Heart right ventricle (tissue), 16 donors: ENCODE measurements at places on chromosomes 2 and 18. TPM values are rescaled to one million over a fixed set of nuclear protein-coding genes. Genes with fewer than 3 reads are reported as not detected.

- no peak overlapping the region for H3K4me3 ChIP-seq
- no peak for DNase-seq
- H3K36me3 ChIP-seq, result no peaks in the 10 kb centered on the region
- no peaks in the 10 kb centered on the region for H3K27me3 ChIP-seq
- H3K4me1 ChIP-seq, result no peaks in the 10 kb centered on the region
- no peak overlapping the region for H3K27ac ChIP-seq
These were observed 42.5 kb downstream of the DOCK10 start for GRCh38 chr2:224999754-225000153.

DNA sequence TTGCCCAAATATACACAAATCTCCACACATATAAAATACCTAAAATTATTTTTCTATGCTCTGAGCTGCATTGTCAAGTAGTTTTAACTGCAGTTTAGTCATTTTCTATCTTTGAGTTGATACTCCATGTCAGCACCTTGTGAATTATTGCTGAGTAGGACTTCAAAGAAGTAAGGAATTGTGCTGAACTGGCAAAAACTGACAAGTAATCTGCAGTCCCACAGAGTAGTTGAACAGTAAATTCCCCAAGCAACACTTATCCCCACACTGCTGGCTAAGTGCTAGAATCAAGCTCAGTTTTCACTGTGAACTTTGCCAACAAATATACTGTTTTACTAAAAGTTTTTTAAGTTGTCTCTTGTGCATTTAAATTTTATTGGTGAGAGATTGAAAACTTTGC lies 141.8 kb upstream of the ST6GAL2 start:
- no peak overlapping the region for H3K27ac ChIP-seq
- no peaks in the 10 kb centered on the region for H3K4me1 ChIP-seq
- H3K36me3 ChIP-seq, result no peaks in the 10 kb centered on the region
- no peaks in the 10 kb centered on the region for H3K27me3 ChIP-seq
- DNase-seq, result no peak

GRCh38 chr18:79322441-79322840 lies 73.3 kb upstream of the NFATC1 start:
- no peak overlapping the region for H3K4me3 ChIP-seq
- no peaks in the 10 kb centered on the region for H3K4me1 ChIP-seq
- no peak for DNase-seq
- H3K27ac ChIP-seq, result no peak overlapping the region
- H3K27me3 ChIP-seq, result no peaks in the 10 kb centered on the region

- H3K27me3 ChIP-seq, result no peaks in the 10 kb centered on the region
- no peaks in the 10 kb centered on the region for H3K4me1 ChIP-seq
- no peaks in the 10 kb centered on the region for H3K36me3 ChIP-seq
- no peak overlapping the region for H3K4me3 ChIP-seq
- DNase-seq, result no peak
These were observed 12.6 kb upstream of the MAP2 start for GRCh38 chr2:209411296-209411695.

DNA sequence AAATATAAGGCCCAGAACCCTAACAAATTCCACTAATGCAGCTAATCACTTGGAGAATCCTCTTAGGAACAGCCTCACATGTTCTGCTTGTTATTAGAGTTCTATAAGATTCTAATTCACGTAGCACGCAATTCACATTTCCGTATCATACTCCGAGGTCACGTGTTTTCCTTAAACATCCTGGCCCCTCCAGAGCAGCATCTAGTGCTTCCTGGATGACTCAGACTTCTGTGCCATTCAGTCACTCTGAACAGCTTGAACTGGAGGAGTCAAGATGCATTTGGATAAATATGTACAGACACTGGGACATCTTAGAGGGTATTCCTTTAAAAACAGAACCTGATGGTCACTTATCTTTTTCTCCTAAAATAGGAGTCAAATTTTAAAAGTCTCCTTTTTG lies 156.5 kb downstream of the MYO5B start:
- no peak overlapping the region for H3K27ac ChIP-seq
- H3K36me3 ChIP-seq, result no peaks in the 10 kb centered on the region
- no peak overlapping the region for H3K4me3 ChIP-seq
- H3K4me1 ChIP-seq, result no peaks in the 10 kb centered on the region

GRCh38 chr18:70649683-70650082 lies 360.8 kb downstream of the SOCS6 start:
- DNase-seq, result no peak
- H3K27ac ChIP-seq, result no peak overlapping the region
- H3K36me3 ChIP-seq, result no peaks in the 10 kb centered on the region
- no peaks in the 10 kb centered on the region for H3K27me3 ChIP-seq
- H3K4me1 ChIP-seq, result no peaks in the 10 kb centered on the region

GRCh38 chr18:50751490-50751889 lies 68.3 kb downstream of the MRO start:
- H3K27ac ChIP-seq, result no peak overlapping the region
- H3K27me3 ChIP-seq, result peaks cover 4% of the 10 kb centered on the region
- no peaks in the 10 kb centered on the region for H3K36me3 ChIP-seq
- DNase-seq, result no peak
- no peaks in the 10 kb centered on the region for H3K4me1 ChIP-seq

- H3K36me3 ChIP-seq, result no peaks in the 10 kb centered on the region
- H3K27me3 ChIP-seq, result no peaks in the 10 kb centered on the region
- peak overlapping the region; percentile 96 for H3K27ac ChIP-seq
- peak; percentile 77 for DNase-seq
- H3K4me3 ChIP-seq, result peak overlapping the region; percentile 75
- H3K4me1 ChIP-seq, result peaks cover 50% of the 10 kb centered on the region
These were observed 1.0 kb upstream of the LDLRAD4 start for GRCh38 chr18:13217466-13217961.

The SERPINB10 gene
- not detected for total RNA-seq

The PARD3B gene
- total RNA-seq, result 9.8 TPM

The ASB18 gene
- total RNA-seq, result 37.9 TPM

The CRYGD gene
- not detected for total RNA-seq

The ST8SIA5 gene
- 14.5 TPM for total RNA-seq

The ABCG8 gene
- not detected for total RNA-seq

The COL3A1 gene
- 130 TPM for total RNA-seq
